ENCODE measurements at places on chromosomes 16 and 17.

DNA sequence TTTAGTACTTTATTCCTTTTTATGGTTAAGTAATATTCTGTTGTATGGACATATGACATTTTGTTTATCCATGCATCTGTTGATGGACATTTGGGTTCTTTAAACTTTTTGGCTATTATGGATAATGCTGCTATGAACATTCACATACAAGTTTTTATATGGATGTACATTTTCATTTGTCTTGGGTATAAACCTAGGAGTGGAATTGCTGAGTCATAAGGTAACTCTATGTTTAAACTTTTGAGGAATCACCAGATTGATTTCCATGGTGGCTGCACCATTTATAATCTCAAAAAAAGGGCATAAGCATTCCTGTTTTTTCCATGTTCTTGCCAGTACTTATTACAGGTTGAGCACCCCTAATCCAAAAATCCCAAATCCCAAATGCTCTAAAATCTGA, 90.3 kb upstream of the CRHR1 start:
- no peak for DNase-seq

DNA sequence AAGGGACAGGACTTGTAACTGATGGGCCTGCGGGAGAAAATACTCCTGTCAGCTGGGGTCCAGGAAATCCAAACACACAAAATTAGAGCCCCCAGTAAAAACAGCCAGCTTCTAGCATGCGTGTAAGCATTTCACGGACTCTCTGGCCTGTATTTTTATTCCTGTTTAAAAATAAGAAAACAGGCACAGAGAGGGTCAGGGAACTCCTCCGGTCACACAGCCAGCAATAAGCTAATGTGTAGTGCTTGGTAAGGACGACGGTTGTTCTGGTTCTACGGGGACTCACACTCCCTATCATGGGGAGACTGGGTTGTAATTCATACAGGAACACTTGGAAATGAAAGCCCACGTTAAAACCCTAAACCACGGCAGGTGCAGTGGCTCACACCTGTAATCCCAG, 1.5 kb upstream of the TCF25 start:
- DNase-seq, result no peak

- DNase-seq, result no peak
These were observed 39.9 kb downstream of the ADCY7 start for GRCh38 chr16:50306287-50306686.

- DNase-seq, result no peak
These were observed 1.7 kb downstream of the TBKBP1 start for GRCh38 chr17:47695429-47696376.

GRCh38 chr16:58533751-58534470, 18.6 kb downstream of the SETD6 start:
- no peak for DNase-seq

- DNase-seq, result no peak
These were observed 121.3 kb downstream of the CDH13 start for GRCh38 chr16:82748026-82748425.

DNA sequence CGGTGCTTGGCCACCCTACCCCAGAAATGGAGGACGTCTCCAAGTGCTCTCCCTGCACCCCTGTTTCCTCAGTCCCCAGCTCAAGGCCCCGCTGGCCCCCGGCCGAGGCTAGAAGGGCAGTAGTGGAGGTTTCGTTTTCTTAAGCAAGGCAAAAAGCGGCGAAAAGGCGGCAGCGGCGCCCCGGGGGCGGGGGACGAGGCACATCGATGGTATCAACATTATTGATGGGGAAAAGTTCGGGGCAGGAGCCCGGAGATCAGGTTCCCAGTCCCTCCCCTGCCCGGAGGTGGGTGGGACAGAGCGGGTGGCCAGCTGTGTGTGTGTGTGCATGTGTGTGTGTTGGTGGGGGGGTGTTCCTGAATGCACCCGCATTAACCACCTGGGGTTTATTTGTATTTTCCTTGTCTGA, 4.1 kb upstream of the SALL1 start:
- no peak for DNase-seq

DNA sequence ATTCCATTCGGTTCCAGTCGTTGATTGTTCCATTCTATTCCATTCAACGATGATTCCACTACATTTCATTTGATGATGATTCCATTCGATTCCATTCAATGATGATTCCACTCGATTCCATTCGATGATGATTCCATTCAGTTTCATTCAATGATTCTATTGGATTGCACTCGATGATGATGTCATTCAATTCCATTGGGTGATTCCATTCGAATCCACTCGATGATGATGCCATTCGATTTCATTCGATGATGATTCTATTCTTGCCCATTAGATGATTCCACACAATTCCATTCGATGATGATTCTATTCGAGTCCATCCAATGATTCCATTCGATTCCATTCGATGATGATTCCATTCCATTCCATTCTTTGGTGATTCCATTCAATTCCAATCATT, 1283.7 kb downstream of the TP53TG3F start:
- no peak for DNase-seq

GRCh38 chr17:19940722-19941464, 36.7 kb downstream of the AKAP10 start:
- DNase-seq, result no peak

Data from activated naive CD8-positive, alpha-beta T cell treated with anti-CD3 and anti-CD28 coated beads for 36 hours (primary cell).